Central memory CD8-positive, alpha-beta T cell (primary cell): ENCODE measurements at places on chromosomes 4 and X.

DNA sequence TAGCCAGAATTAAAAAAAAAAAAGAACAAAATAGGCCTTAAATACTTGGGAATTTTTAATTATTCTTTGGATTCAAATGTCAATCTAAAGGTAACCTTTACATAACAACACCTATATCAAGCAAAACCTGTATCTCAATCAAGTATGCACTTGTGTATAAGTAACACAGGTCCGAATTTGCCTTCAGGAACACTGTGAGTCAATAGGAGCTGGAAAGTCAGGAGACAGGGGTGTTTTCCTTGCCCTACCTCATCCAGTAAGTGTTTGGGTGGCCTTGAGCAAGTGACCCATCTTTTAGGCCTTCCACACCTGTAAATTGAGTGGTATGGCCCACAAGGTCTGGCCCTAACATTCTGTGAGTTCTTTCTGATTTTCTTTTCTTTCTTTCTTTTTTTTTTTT, 40.8 kb upstream of the VEGFD start:
- DNase-seq: no peak

- no peak for DNase-seq
Measured at GRCh38 chrX:1105671-1106419, 106.6 kb downstream of the CRLF2 start.

- DNase-seq: no peak
Measured at GRCh38 chr4:10639664-10640063, 44.9 kb downstream of the CLNK start.

DNA sequence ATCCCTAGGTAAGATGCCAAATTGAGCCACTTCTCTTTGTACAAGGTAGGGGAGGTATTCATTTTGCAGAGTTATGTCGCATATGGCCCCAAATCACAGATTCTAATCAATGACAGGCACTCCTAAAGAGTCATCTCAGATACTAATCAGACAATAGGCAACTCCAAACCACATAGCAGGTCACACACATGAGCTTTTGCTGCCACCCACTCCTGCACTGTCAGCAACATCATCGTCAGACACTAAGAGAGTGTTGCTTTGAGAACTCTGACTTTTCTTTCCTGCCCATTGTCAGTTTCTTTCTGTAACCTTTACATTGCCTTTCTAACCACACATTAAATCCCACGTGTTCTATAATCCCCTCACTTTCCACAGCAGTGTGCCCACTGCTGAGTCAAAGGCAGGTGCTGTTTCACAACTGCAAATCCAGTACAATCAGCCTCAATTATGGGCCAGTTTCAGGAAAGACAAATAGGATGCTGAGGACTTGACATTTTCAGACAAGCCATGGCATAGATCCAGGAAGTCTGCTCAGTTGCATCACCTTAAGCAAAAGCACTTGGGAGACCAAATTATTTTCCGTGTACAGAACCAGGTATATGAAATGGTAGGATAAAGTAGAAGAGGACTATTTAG, 23.5 kb downstream of the TMEM31 start:
- DNase-seq: no peak

GRCh38 chr4:37780444-37781130, 45.9 kb upstream of the PGM2 start:
- peak; percentile 41 for DNase-seq

GRCh38 chr4:137700751-137701150, 168.5 kb upstream of the PCDH18 start:
- DNase-seq: no peak

GRCh38 chr4:137804906-137805495, 272.7 kb upstream of the PCDH18 start:
- no peak for DNase-seq

- no peak for DNase-seq
Measured at GRCh38 chr4:68373513-68373912, 23.6 kb upstream of the YTHDC1 start.

- no peak for DNase-seq
Measured at GRCh38 chr4:167088115-167088514, 146.2 kb downstream of the SPOCK3 start.

- no peak for DNase-seq
Measured at GRCh38 chrX:44569122-44569521, 26.5 kb upstream of the FUNDC1 start.

DNA sequence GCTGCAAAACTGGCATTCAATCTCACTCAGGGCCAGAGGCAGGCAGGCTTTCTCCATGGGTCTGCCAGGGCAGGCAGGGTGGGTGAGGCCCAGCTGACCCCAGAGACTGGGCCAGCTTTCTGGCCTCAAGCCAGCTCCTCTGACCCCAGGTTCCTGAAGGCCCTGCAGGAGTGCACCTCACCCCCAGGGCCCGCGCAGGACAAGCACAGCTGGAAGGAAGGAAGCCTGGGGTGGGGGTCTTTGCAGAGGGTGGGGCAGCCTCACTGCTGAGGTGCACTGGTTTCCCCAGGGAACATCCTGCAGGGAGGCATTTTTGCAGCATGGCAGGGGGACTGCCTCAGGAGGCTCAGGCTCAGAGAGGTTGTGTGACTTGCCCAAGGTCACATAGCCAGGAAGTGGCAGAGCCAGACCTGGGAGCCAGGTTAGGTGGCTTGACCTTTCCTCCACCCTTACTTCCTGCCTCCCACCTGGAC, 31.5 kb upstream of the AFAP1 start:
- DNase-seq: no peak

DNA sequence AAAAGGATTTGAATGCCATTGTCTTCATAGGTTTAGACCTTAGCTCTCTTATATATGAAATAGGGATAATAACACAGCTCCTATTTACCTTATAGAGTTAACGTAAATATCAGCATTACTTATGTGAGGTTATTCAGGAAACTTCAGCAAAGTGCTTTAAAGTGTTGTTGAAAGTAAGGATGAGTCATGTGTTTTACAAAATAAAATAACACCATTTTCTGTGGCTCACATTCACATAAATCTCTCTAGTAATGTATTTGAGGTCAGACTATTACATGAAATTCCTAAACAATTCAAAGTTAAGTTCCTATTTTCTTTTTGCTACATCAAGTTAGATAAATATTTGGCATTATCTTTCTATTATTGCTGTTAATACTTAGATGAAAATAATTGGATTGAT, 2.9 kb downstream of the GNRHR start:
- no peak for DNase-seq

DNA sequence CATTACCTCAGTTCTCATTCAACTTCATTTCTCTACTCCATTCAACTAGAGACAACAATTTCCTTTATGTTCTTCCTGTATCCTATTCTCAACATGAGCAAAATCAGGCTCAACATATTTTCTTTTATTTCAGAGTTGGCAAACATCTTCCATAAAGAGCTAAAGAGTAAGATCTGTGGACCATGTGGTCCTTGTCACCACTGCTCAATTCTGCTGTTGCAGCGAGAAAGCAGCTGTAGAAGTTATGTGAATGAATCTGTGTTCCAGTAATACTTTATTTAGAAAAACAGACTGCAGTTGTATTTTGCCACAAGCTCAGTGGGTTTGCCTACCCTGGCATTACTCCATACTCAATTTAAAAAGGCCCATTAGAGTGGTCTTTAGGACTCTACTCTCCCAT, 2057.3 kb downstream of the ARAP2 start:
- DNase-seq: no peak

- DNase-seq: no peak
Measured at GRCh38 chrX:538311-538710, 92.3 kb upstream of the SHOX start.

GRCh38 chr4:7518871-7519637, 84.3 kb upstream of the PSAPL1 start:
- no peak for DNase-seq

GRCh38 chr4:140066031-140066930, 87.7 kb downstream of the MAML3 start:
- DNase-seq: no peak

- no peak for DNase-seq
Measured at GRCh38 chrX:132533409-132533808, 44.6 kb upstream of the MBNL3 start.

DNA sequence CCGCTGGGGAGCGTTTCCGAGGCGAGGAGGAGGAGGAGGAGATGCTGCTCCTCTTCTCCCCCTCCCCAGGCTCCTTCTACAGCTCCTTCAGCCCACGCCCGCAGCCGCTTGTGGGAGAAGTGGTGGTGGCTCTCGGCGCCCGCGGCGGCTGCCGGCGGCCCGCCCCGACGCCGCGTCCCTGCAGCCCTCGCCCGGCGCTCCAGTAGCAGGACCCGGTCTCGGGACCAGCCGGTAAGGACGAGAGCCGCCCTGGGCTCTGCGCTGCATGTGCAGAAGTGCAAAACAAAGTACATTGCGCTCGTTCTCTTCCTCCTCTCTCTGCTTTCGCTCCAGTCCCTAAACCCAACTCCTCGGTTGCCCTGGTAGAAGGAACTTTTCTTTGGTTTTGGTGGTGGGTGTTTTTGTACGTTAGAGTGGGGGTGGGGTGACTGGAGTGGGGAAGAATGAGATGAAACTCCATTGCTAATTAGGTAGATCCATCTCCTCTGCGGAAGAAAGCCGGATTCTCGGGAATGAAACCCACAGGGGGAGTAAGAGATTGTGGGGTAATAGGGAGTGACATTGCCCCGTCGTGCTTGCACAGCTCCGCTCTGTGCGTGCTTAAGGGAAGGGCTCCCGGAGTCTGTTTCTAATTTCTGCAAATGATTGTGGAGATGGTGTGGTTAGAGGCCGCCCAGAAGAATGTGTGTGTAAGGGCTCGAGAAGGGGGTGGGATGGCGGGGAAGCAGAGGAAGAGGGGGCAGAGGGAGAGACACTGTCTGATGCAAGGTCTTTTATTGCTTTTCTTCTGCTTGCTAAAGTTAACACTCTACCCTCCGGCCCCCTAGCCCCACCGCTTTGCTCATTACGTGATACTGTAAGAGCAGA, 677 bp downstream of the PTPN13 start:
- no peak for DNase-seq

DNA sequence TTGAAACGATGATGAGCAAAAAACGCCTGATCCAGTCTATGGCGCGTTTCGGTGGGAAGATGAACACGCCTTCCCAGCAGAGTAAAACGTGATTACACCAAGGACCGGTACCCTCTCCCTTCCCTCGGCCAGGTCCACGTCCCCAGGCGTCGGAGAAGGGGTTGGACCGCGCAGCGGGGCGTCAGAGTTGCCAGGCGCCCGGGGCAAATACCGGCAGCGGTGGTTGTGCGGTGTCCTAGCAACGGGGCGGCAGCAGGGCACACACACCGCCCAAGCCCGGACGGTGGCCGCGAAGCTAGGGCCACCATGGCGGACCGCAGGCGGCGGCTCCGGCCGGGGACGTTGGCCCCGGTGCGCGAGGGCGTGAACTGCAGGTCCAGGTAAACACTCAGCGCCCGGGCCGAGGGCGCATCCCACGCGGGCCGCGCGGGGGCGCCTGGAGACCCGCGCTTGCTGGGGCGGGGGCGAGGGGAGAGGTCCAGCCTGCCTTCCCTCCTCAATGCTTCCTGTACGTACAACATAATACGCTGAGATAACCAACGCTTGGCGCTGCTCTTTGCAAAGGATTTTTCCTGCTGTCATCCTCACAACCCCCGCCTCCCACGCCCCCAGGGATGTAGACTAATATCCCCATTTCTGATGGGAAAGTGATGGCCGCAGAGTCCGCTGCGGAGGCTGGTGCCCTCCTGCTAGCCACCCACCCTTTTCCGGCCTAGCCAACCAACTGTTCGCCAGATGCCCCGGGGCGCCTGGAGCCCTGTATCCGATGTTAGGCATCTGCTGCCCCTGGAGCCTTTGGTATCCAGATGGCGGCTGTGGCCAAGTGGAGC, at the start of gene FAM47E:
Gene FAM47E, plus strand, starts transcription at position 281 of the 830 bp plus-strand sequence. Its CDS starts 26 bp downstream, at position 307.
- DNase-seq: no peak

DNA sequence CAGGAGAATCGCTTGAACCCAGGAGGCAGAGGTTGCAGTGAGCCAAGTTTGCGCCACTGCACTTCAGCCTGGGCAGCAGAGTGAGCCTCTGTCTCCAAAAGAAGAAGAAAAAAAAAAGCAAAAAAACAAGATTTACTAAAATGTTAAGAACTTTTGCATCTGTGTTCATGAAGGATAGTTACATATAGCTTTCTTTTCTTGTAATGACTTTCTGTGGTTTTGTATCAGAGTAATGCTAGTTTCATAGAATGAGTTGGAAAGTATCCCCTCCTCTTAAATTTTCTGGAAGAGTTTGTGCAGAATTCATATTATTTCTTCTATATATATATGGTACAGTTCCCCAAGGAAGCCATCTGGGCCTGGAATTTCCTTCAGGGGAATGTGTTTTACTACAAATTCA, 17.0 kb upstream of the GRIPAP1 start:
- no peak for DNase-seq

GRCh38 chr4:130043732-130044160, 947.8 kb downstream of the C4orf33 start:
- no peak for DNase-seq

DNA sequence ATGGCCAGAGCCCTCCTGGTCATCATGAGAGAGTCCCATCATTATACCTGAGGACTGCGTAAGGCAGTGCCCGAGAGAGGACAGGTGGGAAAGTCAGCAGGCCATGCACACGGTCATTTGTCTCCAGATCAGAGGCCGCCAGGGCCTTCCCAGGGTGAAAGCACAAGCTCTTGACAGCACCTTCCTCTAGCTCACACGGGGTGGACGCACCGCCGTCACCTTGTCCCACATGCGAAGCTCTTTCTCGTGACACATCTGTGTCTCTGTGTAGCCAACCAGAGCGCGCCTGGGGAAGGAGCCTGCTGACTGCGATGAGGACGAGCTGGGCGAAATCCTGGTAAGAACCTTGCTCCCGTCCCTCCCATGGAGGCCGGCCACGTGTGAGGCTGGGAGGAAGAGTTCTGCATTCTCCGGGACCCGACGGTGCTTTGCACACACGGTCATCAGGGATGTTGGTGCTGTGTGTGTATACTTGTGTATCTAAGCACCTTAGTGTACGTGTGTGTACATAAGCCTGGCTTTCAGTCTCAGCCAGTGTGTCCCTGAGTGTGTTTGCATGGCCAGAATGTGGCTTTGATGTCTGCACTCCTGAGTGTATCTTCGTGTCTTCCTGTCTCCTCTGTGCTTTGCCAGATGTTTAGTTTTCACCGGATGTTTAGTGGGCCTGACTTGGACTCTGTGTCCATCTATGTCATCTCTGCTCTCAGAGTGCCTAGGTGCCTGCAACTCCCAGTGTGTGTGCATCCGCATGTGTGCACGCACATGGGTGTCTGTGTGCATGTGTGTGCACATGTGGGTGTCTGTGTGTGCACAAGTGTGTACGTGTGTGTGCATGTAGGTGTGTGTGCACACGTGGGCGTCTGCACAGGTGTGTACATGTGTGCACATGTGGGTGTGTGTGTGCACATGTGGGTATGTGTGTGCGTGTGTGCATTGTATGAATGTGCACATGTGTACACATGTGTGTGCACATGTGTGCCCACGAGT, 15.1 kb downstream of the ATP5ME start:
- DNase-seq: no peak

DNA sequence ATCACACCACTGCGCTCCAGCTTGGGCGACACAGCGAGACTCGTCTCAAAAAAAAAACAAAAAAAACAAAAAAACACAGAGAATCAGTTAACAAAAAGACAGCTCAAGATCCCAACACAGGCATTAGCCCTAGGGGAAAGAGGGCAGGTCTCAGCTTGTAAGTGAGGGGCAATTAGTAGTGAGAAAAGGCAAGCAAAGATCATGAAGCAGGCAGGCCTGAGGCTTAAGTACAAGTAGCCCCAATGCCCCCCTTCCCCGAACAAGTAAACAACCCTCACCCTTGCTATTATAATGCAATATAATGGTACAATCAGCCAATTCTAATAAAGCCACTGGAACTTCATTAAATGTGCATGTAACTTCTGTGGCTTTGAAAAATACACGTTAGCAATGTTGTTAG, 17.0 kb downstream of the ADGRA3 start:
- no peak for DNase-seq
